ENCODE measurements at places on chromosomes 12 and 14. TPM values are rescaled to one million over a fixed set of nuclear protein-coding genes. Genes with fewer than 3 reads are reported as not detected.

- no peak for DNase-seq
Measured at GRCh38 chr12:1313906-1314305, 280.5 kb downstream of the FBXL14 start.

DNA sequence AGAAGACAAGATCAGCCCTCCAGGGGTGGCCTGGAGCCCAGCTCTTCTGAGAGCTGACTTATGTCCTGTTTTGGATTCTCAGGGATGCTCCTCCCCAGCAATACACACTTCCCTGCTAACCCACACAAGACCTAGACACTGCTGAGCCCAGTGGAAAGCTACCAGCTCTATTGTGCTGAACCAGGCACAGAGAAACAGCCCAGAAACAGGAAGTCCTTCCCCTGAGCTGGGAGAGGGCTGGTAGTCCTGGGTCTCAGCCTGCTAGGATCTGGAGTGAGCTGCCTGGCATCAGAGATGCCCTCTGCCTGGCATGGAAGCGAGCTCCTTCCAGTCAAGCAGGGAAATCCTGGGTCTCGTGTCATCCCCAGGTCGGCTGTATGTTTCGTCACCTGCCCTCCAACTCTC lies 1.2 kb upstream of the LAG3 start:
- no peak for DNase-seq

GRCh38 chr12:71610031-71610795 lies 53.4 kb downstream of the ZFC3H1 start:
- DNase-seq, result no peak

DNA sequence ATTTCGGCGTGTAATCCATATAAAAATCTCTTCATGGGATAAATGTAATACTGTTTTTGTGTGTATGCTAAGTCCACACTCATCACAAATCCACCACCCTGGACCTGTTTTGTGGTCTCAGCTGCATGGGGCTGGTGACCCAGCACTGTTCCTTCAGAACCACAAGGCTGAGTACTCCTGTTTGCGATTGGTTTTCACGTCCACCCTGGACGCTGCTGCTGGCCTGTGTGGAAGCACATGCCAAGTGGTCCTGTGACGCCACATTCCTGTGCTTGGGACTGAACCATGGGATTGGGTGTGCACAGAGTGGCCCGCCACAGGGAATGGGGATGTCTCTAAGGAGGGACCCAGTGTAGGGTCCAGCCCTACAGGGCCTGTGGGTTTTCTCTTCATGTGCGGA lies 4.3 kb downstream of the PUS1 start:
- no peak for DNase-seq

LUM gene
- total RNA-seq, result 72.9 TPM

GRCh38 chr14:22650960-22651521 lies 6.9 kb upstream of the OR6J1 start:
- DNase-seq, result peak; percentile 16

DNA sequence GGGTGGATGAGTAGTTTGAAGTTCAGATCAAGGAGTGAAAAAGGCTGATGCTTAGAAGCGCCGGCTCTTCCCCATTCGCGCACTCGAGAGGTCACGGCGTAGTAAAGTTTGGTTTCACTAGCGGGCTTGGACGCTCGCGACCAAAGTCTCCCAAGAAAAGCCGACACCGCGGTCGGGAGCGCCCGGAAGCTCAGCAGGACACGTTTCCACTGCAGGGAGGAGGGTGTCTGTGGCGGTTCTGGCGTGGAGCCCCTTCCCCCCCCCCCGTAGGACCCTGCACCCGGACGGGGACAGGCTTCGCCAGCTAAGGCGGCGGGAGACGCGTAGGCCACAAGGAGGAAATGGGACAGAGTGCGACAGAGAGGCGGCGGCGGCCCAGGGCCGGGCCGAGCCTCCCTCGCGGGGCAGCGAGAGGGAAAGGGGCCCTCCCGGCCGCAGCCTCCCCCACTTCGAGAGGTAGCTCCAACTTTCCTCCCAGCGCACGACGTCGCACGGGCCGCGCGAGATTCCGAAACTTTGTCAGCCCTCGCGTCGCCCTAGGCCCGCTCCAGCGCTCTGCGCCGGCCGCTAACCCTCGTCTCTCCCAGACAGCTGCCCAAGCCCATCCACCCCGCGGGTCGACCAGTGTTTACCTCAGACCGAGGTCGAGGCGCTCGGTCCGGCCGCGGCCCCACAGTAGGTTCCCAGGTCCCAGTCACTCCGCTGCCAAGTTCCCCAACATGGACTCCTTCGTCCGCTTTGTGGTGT lies 480 bp downstream of the SCAF11 start:
- peak; percentile 92 for DNase-seq

DNA sequence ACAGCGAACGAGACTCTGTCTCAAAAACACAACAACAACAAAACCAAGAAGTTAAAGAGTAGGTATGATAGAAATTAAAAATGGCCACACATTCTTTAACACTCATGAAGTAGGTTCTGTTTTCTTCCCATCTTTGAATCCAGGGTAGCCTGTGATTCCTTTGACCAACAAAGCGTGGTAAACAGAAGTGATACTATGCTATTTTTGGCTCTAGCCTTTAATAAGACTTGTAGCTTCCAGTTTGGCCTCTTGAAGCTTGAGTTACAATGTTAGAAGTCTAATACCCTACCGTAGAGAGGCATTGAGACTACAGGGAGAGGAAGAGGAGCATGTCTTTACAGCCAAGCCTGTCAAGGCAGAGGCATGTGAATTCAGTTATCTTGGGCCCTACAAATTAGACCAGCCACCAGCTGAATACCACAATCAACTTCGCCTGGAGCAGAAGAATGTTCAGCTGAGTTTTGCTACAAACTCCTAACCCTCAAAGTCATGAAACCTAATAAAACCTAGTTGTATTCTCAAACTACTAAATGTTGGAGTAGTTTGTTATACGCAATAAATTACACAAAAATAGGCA lies 4.9 kb upstream of the NEMF start:
- DNase-seq, result no peak

SPTB gene
- total RNA-seq, result 0.98 TPM

- DNase-seq, result no peak
Measured at GRCh38 chr14:102554821-102555819, 37.3 kb upstream of the RCOR1 start.

GRCh38 chr12:110004598-110004997 lies 5.4 kb downstream of the ANKRD13A start:
- no peak for DNase-seq

PTPN21 gene
- 15.2 TPM for total RNA-seq

Measured in vagina (tissue), 2 donors.